ENCODE measurements at places on chromosomes 4 and X.

DNA sequence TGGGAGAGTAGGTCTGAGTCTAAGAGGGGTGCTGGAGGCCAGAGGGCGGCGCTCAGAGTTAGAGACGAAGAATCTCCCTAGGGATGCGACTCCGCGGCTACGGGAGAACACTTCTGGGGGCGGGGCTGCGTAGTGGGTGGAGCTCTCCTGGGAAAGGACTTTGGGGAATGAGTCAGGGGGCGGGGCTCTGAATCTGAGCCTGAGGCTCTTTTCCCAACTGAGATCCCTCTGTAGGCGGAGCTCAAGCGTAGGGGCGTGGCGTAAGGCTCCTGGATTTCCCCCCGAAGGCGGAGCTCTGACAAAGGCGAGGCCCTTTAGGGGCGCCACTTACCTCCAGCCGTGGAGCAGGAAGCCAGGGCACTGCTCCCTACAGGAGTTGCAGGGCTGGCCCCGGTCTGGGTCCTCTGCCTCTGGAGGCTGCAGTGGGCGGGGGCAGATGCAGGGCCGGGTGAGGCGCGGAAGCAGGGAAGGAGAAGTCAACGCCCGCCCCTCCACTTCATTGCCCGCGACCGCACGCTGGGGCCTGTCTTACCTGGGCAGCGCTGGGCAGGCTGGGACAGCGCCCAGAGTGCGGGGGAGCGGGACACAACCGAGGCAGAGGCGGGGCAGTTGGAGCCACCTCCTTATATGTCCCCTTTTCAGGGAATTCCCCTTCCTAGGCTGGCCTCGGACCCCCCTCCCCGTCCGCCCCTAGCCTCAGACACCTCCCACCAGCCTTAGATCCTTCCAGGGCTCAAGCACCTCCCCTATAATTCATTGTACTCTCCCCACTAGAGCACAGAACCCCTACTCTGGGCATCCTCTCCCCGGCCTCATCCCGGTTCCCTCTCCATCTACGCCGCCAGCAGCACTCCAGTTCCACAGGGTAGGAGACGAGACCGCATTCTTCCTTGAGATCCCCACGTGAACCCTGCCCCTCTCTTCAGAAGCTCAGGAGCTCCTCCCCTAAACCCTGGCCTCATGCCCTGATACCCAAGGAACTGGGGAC, 1.6 kb downstream of the PRICKLE3 start:
- DNase-seq = peak; percentile 90

- DNase-seq = no peak
Observed at GRCh38 chr4:158912390-158912789, 143.6 kb downstream of the FNIP2 start.

DNA sequence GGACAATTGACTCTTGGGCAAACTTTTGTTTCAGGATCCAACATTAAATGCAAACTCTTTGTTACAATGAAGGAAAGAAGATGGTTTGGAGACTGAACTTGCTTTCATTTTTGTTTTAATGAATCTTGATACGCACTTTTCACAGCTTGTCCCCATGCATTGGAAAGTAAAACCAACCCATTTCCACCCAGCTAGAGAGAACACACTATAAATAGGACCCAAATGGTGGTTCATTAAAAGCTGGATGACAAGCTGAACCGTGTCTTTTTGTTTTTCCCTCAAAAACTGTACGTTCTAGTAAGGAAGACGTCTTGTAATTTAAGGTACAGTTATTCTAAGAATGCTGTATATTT, 95.3 kb upstream of the EGFL6 start:
- no peak for DNase-seq

GRCh38 chr4:48570646-48571220, 80.7 kb downstream of the ZAR1 start:
- no peak for DNase-seq

- no peak for DNase-seq
Observed at GRCh38 chr4:156976147-156976546, 4.5 kb upstream of the PDGFC start.

GRCh38 chr4:9703391-9703790, 78.0 kb upstream of the DRD5 start:
- DNase-seq = peak; percentile 64

DNA sequence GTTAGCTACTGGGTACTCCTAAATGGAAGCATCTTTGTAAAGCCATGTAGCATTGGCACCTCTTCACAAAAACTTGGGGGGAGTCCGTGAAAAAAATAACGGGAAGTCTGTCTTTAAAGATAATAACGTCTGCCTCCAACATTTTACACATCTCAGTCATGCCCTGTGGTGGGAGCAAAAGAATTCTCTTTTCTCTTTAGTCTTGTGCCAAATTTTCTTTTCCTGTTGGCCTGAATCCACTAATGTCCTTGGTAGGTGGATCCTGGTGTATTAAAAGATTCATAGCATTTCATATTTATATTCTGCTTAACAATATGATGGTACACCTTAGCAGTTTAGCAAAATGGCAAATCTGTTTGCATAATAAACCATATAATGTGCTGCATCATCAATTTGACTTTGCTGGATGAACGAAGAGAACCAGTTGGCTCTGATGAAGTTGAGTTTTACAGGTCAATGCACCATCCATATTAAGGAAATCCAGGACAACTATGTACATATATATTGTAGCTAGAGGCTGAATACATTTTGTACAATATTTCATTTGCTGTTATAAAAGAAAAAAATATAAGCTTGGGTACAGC, 746.4 kb upstream of the MAGEB2 start:
- DNase-seq = no peak

- no peak for DNase-seq
Observed at GRCh38 chrX:10944136-10944885, 166.8 kb upstream of the HCCS start.

DNA sequence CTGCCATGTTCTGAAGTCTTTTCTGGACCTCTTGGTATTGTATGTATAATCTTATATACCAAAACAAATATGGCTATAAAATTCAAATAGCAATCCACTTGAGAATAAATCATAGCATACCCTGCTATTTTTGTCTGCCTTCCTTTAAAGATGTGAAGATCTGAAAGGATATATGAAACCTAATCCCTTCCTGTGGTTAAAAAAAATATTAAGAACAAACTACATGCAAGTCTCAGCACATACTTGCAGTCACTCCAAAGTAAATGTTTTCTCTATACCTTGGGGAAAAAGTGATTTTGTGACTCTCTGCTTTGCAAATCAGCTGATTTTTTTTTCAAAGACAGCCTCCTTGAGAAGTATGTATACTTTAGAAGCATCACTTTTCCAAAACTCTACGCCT, 322.9 kb downstream of the ANKRD50 start:
- no peak for DNase-seq

DNA sequence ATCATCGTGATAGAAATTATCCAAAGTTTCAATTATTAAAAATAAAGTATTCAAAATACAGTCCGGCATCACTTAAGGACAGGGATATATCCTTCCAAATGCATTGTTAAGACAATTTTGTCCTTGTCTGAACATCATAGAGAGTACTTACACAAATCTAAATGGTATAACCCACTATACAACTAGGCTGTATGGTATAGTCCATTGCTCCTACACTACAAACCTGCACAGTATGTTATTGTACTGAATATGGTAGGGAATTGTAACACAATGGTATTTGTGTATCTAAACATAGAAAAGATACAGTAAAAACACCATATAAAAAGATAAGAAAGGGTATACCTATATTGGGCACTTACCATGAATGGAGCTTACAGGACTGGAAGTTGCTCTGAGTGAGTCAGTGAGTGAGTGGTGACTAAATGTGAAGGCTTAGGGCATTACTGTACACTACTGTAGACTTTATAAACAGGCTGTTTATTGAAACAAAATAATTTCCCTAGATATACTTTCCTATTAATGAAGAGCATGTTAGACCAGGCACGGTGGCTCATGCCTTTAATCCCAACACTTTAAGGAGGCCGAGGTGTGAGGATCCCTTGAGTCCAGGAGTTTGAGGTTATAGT, 44.8 kb upstream of the PTPN13 start:
- DNase-seq = no peak

DNA sequence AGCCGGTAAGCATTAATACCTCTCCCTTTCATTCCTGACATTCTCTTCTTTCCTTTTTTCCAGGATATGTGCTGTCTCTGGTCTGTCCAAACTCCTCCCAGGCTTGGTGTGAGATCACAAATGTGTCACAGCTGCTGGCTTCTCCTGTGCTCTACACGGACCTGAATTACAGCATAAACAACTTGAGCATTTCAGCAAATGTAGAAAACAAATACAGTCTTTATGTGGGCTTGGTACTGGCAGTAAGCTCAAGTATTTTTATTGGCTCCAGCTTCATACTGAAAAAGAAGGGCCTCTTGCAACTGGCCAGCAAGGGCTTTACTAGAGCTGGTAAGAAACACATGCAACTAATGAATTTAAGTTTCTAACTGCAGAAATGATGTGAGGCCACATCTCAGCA, 8.4 kb downstream of the NIPAL1 start:
- DNase-seq = no peak

DNA sequence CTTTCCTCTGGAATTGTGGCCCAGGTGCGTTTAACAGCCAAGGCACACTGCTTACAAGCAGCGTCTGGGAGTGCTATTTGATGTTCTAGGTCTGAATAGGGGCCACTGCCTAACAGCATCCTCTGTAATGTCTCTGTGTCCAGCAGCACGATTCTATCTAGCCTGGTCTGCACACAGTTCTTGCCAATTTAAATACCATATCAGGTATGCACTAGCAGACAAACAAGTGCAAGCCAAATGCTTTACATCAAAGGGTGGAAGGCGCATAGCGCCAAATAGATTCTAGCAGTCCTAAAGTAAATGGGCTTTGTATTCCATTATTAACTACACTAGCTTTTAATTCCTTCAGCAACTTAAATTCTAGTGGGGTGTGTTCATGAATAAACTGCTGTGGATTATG, 15.8 kb upstream of the UGDH start:
- DNase-seq = no peak

GRCh38 chr4:1543976-1544375, 137.7 kb upstream of the NKX1-1 start:
- DNase-seq = no peak

- DNase-seq = no peak
Observed at GRCh38 chr4:182975806-182976205, 58.6 kb upstream of the DCTD start.

- DNase-seq = no peak
Observed at GRCh38 chr4:112942077-112942476, 107.4 kb upstream of the ANK2 start.

DNA sequence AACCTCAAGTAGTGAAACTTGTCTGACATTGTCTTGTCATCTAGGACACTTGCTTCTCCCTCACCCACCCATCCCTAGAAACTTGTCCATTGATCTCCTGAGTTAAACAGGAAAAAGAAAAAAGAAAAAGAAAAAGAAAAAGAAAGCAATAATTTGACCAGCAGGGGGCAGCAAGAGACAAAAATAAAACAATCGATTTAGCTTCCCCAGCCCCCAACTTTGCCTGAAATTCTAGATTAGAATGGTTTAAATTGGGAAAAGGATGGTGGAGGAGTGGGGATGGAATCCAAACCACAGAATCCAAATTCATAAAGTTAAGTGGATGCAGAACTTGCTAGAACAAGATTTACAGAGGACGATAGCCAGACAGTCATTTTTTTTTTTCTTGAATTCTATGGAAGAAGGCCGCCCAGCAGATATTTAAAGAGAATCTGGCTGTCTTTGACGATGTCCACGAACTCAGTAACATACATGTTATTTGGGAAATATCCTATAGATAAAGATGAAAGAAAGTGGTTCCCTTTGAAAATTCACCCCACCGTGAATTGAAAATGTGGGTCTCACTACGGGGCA, 282.9 kb downstream of the USP46 start:
- DNase-seq = peak; percentile 13

DNA sequence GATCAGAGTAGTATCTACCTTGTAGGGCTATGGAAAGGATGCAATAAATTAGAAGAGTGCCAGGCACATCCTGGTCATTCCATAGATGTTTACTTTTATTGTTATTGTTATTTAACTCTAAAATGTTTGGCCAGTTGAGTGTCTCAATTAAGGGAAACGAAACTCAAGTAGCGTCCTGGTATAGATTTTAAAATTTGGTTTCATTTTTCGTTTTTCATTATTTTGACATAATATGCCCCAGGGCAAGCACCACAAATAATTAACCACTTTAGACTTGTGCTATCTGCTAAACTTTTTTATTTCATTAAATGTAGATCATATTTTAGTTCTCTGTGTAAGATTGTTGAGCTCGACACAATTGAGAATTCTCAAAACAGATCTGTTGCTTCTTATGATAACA, 179.7 kb upstream of the PRPS2 start:
- no peak for DNase-seq

DNA sequence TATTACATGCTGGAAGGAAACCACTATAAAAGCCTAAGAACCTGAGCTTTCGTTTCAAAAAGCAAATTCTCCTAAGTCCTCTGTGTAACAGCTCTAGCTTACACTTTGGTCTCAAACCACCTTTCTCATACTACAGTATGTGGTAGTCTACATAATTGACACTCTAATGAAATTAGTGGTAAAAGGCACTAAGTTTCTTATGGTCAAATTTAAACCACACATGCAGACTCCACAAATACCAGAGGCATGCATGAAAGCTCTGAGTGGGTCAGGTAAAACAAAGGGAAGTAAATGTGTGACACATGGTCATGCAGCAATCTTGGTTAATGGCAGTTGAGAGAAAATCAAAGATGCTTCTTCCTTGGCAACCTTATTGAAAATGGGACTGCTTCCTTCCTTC, 187.8 kb downstream of the CCNG2 start:
- DNase-seq = no peak

Data from thyroid gland (tissue), 4 donors.